NCI-H69 (cell line): ENCODE measurements at places on chromosomes 7 and 10.

DNA sequence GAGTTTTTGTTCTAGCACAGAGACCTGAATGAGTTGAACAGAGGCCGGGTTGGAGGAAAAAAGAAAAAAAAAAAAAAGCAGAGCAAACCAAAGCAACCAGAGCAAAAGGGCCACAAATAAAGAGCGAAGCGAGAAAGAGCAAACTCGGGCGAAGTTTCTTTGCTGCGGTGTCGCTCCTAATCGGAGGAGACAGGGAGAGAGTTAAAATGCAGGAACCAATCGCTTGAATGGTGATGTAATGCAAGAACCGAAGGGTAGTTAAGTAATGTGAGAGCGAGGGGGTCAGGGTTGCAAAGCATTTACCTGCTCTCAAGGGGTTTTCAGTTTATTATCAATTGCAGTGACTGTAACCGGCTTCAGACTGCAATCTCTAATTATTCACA lies 271.7 kb downstream of the TRIL start:
- peak; percentile 88 for DNase-seq

DNA sequence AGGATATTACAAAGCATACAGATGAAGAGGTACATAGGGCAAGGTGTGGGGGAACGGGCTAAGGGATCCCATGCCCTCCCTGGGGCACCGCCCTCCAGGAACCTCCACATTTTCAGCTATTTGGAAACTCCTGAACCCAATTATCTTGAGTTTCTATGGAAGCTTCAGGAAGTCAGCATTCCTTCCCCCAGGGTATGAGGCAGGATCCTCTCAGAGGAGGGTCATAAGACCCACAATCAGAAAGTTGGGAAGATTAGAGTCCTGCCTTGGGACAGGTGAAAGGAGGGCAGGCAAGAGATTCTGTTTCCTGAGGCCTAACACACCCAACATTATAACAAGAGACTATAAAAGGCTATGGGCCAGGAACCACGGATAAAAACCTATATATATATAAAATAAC lies 98.0 kb downstream of the RALA start:
- no peak for DNase-seq

DNA sequence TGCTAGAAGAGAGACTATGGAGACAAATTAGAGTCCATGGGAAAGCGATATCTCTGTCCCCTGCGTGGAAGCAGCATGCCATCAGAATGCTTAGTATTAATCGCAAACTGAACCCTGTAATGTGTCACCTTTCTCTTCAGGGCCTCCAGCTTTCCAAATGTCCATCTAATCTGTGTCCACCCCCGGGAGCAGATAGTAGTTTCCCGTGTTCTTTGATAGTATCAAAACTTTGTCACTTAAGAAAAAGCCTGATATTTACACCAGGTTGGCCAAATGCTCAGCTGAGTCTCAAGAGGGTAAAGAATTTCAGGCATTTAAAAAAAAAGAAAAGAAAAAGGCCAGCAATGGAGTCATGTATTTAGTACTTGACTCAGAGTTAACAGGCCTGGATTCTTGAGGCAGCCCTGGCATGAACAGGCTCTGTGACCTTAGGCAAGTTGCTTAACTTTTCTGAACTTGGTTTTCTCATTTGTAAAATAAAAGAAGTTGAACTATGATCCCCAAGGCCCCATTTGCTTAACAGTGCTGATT lies 10.4 kb upstream of the GSAP start:
- DNase-seq, result no peak

GRCh38 chr10:33800986-33801385 lies 466.5 kb upstream of the NRP1 start:
- no peak for DNase-seq

DNA sequence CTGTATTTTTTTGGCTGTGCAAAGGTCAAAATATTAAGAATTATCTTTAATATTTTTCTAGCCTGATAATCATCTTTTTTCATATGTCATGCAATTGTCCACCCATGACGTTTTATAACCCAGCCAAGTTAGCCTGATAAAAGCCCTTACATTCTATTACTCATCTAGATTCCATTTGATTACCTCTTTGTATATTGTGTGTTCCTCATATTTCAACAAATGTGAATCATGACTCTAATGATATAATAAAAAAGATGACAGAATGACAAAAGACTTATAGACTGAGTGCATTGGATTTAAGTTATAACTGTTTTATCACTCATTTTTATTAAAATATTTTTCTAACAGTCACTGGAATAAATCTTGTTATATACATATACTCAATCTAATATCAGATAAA lies 1560.0 kb upstream of the LRRTM3 start:
- no peak for DNase-seq

GRCh38 chr10:45461034-45461433 lies 87.0 kb downstream of the ALOX5 start:
- DNase-seq, result no peak

GRCh38 chr10:91032611-91033206 lies 111.8 kb upstream of the ANKRD1 start:
- no peak for DNase-seq

GRCh38 chr7:92415225-92415624 lies 32.1 kb upstream of the GATAD1 start:
- DNase-seq, result no peak

- no peak for DNase-seq
Observed at GRCh38 chr7:44411306-44411705, 79.2 kb downstream of the NUDCD3 start.

- DNase-seq, result peak; percentile 84
Observed at GRCh38 chr10:117221156-117221711, 19.7 kb upstream of the SLC18A2 start.

DNA sequence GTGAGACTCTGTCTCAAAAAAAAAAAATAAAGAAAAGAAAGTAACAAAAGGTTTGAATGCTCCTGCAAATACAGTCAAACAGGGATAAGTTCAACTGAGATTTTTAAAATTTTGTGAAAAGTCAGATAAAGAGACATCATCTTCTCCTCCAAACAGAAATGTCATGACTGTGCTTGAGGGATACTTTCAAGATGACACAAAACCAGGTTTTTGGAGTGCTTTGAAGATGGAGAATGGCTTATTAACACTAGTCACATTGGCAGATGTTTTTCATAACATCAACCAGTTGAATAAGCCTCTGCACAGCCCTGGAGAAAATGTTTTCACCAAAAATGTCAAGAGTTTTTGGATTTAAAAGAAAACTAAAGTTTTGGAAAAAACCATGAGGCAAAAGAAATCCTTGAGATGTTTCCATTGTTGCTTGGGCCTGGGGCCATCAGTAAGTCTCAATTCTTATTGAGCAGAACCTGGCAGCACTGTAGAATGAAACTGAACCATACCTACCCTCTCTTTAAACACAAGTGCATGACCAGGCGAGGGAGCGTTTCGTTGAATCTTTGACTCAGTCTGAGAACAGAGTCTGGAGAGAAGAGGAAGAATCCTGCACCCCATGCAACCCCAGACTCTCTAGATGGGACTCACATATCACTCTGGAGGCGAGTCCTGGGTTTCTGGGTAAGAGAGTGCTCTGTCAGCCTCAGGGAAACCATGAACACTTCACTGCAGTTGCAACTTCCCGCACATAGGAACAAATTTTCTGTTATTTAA lies 37.4 kb upstream of the PRKCQ start:
- DNase-seq, result no peak

DNA sequence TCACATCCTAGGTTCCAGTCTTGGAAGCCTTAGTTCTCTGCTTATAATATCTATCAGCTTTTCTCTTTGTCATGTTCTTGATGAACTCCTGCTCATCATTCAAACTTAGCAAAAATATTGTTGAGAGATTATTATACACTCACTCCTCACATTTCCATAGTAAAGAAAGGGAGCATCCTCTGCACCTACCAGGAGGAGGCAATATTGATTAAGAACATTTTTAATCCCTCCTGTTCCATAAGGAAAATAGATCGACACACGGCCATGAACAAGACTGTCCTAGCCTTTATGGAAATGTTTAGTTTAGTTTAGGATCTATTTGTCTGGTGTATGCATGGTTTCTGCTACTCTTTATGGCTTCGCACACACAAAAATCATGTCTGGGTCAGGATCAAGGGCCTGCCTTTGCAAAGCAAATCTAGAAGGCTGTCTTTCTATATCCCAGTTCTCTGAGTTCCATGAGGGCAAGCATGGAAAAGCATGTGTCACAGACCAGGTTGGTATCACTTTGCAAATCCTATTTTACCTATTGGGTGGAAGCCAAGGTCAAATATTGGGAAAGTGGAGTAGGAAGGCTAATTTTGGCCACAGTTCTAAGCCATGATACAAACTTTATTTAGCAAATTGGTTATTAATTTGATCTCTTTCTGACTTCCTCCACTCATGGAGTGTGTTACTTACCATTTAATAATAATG lies 164.4 kb downstream of the MDFIC start:
- DNase-seq, result peak; percentile 31

- no peak for DNase-seq
Observed at GRCh38 chr10:7409045-7409731, 1.6 kb downstream of the SFMBT2 start.

GRCh38 chr10:104452977-104453376 lies 99.3 kb downstream of the CFAP58 start:
- DNase-seq, result no peak

DNA sequence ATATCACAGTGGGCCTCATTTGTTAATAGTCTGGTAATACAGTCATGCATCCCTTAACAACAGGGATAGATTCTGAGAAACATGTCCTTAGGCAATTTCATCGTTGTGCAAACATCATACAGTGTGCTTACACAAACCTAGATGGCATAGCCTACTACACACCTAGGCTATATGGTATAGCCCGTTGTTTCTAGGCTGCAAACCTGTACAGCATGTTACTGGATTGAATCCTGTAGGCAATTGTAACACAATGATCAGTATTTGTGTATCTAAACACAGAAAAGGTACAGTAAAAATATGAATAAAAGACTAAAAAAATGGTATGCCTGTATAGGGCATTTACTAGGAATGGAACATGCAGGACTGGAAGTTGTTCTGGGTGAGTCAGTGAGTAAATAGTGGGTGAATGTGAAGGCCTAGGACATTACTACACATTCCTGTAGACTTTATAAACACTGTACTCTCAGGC lies 12.0 kb upstream of the RHOBTB1 start:
- DNase-seq, result peak; percentile 79

DNA sequence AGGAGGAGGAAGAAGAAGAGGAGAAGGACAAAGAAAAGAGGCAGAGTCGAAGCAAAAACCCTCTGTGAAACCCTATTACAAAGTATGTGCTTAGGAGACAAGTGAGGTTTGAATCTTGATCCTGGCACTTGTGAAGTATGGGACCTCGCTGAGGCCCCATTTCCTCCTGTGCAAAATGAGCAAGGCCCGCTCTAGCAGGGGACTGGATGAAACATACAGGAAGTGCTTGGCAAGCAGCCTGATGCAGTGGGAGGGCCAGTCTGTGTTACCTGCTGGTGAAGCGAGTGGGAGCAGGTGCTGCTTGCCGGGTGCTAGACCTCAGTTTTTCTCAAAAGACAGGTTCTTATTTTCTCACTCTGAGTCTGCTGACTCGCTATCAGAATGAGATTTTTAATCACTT lies 150.4 kb downstream of the JCAD start:
- DNase-seq, result peak; percentile 76

DNA sequence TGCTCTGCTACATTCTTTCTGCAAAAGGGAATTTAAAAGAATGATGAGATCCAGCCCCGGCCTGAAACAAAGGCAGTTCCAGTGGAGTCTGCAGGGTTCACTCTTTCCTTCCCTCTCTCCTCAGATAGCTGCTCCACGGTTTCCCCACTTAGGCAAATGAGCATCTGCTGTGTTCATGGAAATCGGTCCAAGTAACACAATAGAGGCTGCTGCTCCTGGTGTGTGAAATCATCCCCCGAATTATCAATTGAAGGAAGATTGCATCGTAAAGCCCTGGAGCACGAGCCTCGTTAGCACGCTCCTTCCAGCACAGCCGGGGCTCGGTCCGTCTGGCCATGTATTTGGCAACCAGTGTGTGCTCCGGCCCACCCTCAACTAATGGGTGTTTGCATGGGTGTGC lies 108.3 kb upstream of the DPP6 start:
- DNase-seq, result peak; percentile 85

GRCh38 chr10:66025186-66025585 lies 900.6 kb upstream of the LRRTM3 start:
- no peak for DNase-seq

- DNase-seq, result no peak
Observed at GRCh38 chr7:87332321-87332720, 13.1 kb upstream of the CROT start.

GRCh38 chr7:155508376-155509358 lies 37.7 kb downstream of the CNPY1 start:
- DNase-seq, result no peak

DNA sequence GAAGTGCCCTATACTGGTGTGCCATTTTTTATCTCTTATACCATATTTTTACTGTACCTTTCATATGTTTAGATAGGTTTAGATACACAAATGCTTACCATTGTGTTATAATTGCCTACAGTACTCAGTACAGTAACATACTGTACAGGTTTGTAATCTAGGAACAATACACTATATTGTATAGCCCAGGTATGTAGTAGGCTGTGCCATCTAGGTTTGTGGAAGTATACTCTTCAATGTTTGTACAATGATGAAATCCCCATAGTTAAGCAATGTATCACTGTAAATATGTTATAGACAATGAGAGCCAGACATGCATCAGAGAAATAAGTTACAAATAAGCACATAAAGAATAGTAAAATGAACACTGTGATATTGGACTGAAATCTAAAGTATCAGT lies 109.1 kb downstream of the IQUB start:
- DNase-seq, result no peak

GRCh38 chr10:89207181-89207800 lies at the start of gene CH25H:
Gene CH25H (minus strand): TSS chr10:89207317. CDS start chr10:89207292, 25 bp downstream.
- peak; percentile 64 for DNase-seq

DNA sequence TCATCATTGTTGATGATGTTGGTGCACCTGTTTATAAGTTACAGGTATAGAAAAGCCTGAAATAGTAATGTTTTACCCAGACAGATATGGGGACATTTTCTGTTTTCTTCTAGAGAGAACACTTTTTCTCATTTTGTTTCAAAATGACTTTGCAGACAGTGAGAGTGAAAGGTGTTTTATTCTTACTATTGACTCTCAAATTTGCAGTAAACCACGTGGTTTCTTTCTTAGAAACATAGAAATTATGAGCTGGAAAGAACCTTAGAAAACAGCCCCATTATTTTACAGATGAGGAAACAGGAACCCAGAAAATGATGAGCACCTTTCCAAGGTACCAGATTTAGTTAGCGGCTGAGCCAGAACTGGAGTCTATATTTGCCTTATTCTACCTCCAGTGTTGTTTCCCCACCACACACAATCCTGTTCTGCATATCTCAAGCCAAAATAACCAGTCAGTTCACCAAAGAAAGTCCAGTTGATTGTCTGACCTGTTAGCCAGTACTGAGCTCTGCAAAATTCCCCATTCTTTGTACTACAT lies 138.9 kb upstream of the AHR start:
- DNase-seq, result no peak

- DNase-seq, result peak; percentile 87
Observed at GRCh38 chr7:80885757-80886156, 33.1 kb downstream of the SEMA3C start.
